Activated naive CD4-positive, alpha-beta T cell treated with anti-CD3 and anti-CD28 coated beads, Interleukin-2, amount 50 U/mL, for 72 hours (primary cell): ENCODE measurements at places on chromosomes 5 and 9.
A peak's percentile ranks its signal among the peaks of the same experiment; 100 is the strongest.

- DNase-seq, result no peak
Observed at GRCh38 chr5:136133222-136133921, 727 bp downstream of the SMAD5 start.

- DNase-seq, result no peak
Observed at GRCh38 chr5:179495906-179496455, 54.4 kb upstream of the RUFY1 start.

DNA sequence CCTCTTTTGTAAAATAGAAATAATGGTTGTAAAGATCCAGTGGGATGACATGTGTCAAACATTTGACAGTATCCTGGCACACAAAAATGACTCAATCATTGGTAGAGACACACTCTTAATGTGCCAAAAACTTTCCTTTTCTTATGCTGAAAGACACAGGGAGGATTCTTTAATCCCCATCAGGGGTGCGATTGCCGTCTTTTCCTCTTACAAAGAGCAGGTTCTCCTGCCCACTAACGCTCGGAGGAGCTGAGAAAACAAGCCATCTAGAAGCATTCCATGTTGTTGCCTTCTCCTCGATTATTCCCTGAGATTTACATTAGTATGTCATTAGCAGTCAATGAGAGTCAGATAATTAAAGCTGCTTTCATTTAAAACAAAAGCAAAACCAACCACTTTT, 342.6 kb upstream of the CCNH start:
- no peak for DNase-seq

- DNase-seq, result no peak
Observed at GRCh38 chr9:79759460-79759859, 187.7 kb downstream of the TLE4 start.

- peak; percentile 79 for DNase-seq
Observed at GRCh38 chr5:43042176-43042625, 2.1 kb upstream of the ANXA2R start.

- no peak for DNase-seq
Observed at GRCh38 chr5:98905857-98906688, 22.7 kb downstream of the CHD1 start.

DNA sequence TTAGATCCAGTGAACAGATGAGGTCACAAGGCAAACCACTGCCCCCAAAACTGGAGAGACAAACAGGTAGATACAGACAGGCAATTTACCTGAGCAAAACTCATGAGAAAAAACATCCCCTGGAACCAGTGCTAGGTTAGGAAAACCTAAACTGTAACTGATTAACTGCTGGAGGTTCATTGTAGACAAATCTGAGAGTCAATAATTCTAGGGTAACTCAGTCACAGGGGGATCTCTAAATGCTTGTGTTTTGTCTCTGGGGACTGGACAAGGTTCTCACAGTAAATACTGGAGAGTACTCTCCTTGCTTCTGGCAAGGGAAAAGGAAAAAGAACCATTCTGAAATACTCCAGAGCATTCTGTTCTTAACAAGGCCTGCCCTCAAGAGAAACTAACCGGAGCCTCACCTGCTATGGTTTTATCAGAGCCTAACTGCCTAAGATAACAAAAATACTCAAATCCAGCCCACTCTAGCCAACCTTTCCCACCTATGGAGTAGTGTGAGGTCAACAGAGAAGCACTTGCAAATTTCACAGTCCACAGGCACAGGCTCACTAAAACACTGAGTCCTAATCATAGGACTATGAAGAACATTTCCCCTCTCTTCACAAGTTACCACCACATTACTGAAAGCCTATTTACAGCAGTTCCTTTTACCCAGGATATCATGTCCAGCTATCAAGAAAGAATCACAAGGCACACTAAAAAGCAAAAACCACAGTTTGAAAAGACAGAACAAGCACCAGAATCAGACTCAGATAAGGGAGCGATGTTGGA, 139.9 kb upstream of the ACOT12 start:
- DNase-seq, result no peak

DNA sequence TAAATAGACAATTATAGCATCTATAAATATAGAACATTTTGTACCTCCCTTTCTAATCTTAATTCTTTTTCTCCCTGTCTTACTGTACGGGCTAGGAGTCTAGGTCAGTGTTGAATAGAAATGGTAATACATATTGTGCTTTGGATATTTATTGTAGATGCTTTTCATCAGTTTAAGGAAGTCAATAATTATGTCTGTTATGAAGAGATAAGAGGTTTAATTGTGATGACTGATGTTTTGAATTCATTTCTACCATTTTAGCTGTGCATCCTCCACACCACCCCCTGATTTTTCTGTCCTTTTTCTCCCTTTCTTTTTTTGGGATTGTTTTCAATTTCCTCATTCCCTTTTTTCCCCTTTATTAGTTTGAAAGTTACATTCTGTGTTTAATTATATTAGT, 95.8 kb downstream of the DOCK2 start:
- DNase-seq, result no peak

GRCh38 chr5:73229271-73229670, 56.3 kb downstream of the TMEM174 start:
- no peak for DNase-seq

GRCh38 chr9:28024676-28025075, 451.4 kb upstream of the C9orf72 start:
- no peak for DNase-seq

- no peak for DNase-seq
Observed at GRCh38 chr9:69140123-69140735, 33.8 kb upstream of the TJP2 start.

DNA sequence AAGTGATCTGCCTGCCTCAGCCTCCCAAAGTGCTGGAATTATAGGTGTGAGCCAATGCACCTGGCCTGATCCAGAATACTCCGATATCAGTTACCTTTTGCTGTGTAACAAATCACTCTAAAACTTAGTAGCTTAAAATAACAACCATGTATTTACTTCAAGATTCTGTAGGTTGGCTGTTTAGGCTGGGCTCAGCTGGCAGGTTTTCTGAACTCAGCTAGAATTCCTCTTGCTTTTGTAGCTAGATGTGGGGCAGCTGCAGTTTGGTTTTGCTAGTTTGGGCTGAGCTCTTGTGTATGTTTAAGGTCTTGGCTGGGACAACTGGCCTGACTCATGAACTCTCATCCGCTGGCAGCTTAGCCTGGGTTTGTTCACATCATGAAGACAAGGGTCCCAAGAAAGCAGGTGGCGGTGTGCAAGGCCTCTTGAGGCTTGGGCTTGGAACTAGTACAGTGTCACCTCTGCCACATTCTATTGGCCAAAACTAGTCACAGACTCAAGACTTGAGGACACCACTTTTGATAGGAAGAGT, 138.3 kb upstream of the SHB start:
- no peak for DNase-seq

DNA sequence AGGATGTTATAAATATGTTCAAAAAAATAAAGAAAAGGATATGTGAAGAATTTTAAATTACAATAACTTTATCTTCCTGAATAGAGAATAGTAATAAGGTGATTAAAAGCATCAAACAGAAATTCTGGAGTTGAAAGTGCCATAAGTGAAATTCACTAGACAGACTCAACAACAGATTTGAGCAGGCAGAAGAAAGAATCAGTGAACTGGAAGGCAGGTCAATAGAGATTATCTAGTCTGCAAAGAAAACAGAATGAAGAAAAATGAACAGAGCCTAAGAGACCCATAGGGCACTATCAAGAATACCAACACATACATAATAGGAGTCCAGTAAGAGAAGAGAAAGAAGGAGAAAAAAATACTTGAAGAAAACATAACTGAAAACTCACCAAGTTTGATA, 162.1 kb downstream of the ROR2 start:
- no peak for DNase-seq

- no peak for DNase-seq
Observed at GRCh38 chr5:62717301-62717933, 138.8 kb downstream of the LRRC70 start.

- no peak for DNase-seq
Observed at GRCh38 chr5:29016067-29016466, 1977.7 kb upstream of the CDH9 start.

- DNase-seq, result peak; percentile 90
Observed at GRCh38 chr9:129868872-129869486, 33.7 kb downstream of the USP20 start.

GRCh38 chr9:99137225-99137624, 32.3 kb downstream of the TGFBR1 start:
- no peak for DNase-seq

GRCh38 chr5:176359658-176360057, 1.9 kb downstream of the KIAA1191 start:
- no peak for DNase-seq

- no peak for DNase-seq
Observed at GRCh38 chr5:151475388-151475787, 28.0 kb downstream of the SLC36A1 start.

- DNase-seq, result no peak
Observed at GRCh38 chr9:87392086-87392485, 105.6 kb upstream of the DAPK1 start.

GRCh38 chr9:745761-746380, 95.6 kb upstream of the DMRT1 start:
- DNase-seq, result no peak

- DNase-seq, result no peak
Observed at GRCh38 chr5:90293931-90294330, 115.6 kb downstream of the CETN3 start.

DNA sequence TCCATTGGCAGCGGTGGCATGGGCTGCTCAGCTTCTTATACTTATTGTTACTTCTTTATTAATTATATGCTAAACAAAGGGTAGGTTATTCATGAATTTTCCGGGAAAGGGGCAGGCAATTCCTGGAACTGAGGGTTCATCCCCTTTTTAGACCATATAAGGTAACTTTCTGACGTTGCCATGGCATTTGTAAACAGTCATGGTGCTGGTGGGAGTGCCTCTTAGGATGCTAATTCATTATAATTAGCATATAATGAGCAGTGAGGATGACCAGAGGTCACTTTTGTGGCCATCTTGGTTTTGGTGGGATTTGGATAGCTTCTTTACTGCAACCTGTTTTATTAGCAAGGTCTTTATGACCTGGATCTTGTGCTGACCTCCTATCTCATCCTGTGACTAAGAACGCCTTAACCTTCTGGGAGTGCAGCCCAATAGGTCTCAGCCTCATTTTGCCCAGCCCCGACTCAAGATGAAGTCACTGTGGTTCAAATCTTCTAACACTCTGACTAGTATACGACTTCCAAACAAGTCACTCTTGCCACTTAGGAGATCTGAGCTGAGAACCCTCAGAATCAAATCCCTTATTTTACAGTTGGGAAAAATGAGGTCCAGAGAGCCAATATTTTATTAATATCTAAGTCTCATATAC, 237.5 kb downstream of the TRIM32 start:
- no peak for DNase-seq

GRCh38 chr9:19875291-19875920, 86.6 kb upstream of the SLC24A2 start:
- no peak for DNase-seq

DNA sequence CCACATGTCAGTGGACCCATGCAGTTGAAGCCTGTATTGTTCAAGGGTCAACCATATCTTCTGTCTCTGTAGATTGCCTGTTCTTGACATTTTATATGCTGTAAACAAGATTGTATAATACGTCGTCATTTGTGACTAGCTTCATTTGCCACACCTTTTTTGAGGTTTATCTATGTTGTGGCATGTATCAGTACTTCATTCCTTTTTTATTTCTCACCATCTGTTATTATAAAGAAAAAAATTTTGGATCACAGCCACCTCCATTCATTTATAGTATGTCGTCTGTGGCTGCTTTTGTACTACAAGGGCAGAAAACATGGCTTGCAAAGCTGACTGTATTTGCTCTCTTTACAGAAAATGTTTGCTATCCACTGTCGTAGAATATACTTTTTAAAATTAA, 72.4 kb downstream of the TEK start:
- no peak for DNase-seq

DNA sequence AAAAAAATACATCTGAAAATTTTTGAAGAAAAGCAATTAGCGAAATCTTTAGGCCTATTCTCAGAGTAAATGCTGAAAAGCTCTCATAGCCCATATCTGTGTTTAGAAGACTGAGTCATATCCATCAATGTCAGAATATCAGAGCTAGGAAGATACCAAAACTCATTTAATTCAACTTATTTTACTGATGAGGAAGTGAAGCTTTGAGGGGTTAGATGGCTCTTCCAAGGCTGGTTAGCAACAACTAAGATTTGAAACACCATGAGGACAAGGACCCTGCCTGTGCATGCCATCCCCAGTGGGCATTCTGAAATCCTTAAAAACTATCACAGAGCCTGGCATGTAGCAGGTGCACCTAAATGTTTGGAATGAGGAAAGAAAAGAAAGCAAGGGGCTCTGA, 2.5 kb downstream of the FREM1 start:
- DNase-seq, result no peak

GRCh38 chr5:159377653-159378052, 47.4 kb upstream of the IL12B start:
- no peak for DNase-seq

DNA sequence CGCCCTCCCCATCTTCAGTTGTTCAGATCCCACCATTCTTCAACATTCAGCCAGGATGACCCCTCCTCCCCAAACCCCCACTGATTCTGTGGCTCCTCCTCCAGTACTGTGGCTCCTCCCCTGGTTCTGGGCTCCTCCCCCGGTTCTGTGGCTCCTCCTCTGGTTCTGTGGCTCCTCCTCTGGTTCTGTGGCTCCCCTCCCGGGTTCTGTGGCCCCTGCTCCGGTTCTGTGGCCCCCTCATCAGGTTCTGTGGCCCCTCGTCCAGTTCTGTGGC, 32.8 kb downstream of the C5orf15 start:
- no peak for DNase-seq

GRCh38 chr5:131436081-131436480, 172.2 kb downstream of the CDC42SE2 start:
- DNase-seq, result no peak

- no peak for DNase-seq
Observed at GRCh38 chr5:65969539-65970393, 43.4 kb downstream of the ERBIN start.

GRCh38 chr9:70130266-70130665, 86.6 kb downstream of the MAMDC2 start:
- DNase-seq, result no peak

DNA sequence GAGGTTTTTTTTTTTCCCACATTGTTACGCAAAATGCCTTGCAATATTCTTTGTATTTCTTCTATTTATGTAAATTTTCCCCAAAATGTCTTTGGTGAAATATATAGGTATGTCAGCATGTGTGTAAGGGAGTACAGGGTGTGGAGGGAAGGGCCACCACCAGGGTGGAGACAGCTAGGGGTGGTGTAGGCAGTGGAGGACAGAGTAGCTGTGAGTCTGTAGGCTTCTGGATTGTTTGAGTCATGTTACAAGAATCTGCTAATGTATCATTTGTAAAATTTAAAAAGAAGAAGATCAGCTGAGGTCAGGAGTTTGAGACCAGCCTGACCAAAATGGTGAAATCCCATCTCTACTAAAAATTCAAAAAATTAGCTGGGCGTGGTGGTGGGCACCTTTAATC, 175.5 kb downstream of the NXNL2 start:
- DNase-seq, result no peak

GRCh38 chr5:171619196-171619595, 166.4 kb upstream of the SMIM23 start:
- DNase-seq, result no peak

GRCh38 chr9:132042324-132042723, 37.3 kb downstream of the MED27 start:
- no peak for DNase-seq

GRCh38 chr5:108421713-108422112, 39.8 kb upstream of the FBXL17 start:
- no peak for DNase-seq
